ENCODE measurements at places on chromosomes 7 and 10. TPM values are rescaled to one million over a fixed set of nuclear protein-coding genes. Genes with fewer than 3 reads are reported as not detected.

Gene COBL
- total RNA-seq, result 7.6 TPM

Gene NUTM2E
- not detected for total RNA-seq

Gene TMEM130
- total RNA-seq, result not detected

Gene ASIC3
- 2.2 TPM for total RNA-seq

Gene SPDYE8
- not detected for total RNA-seq

Gene TFEC
- not detected for total RNA-seq

Gene CBLL1
- 13.1 TPM for total RNA-seq

Gene JAKMIP3
- total RNA-seq, result 0.08 TPM

Gene BTBD16
- total RNA-seq, result 4.7 TPM

Gene TBRG4
- total RNA-seq, result 255 TPM

Gene GUSB
- 84.3 TPM for total RNA-seq

Gene GPR26
- total RNA-seq, result not detected

Gene AKR1D1
- total RNA-seq, result not detected

DNA sequence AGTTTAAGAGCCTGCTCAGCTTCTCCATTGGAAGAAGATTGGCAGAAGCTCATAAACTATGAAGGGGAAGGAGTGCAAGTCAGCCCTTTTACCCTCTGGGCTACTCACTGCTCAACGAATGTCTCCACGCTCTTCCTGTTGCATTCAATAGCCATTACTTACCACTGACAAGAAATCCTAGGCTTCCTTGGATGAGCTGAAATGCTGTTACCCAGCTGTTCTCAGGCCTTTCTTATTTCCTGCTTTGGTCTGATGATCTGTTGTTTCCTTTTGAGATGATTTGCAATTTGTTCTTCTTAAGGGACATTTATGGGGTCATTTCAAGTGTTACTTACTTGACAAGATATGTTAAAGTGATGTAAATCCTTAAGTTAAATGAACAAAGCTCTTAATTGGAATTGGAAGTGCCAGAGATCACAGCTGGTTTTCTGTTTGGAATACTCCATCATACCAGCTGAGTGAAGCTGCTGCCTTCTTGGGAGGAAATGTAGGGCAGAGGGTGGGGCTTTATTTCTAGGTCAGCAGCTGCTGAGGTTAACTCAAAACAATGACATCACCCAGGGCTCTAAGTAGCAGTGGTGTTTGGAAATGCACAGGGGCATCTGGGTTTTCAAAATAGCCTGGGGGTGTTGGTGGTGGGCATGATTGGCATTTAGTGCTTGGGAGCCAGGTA lies 170.0 kb downstream of the PRKCQ start:
- DNase-seq, result no peak

- no peak for DNase-seq
Measured at GRCh38 chr7:99013266-99014112, 130.4 kb downstream of the SMURF1 start.

GRCh38 chr7:40716052-40716451 lies 581.2 kb downstream of the SUGCT start:
- no peak for DNase-seq

GRCh38 chr7:112898432-112899290 lies 108.5 kb upstream of the TMEM168 start:
- peak; percentile 92 for DNase-seq

- peak; percentile 55 for DNase-seq
Measured at GRCh38 chr7:142303650-142304049, 45.8 kb upstream of the PRSS58 start.

GRCh38 chr10:79022565-79023230 lies 46.1 kb upstream of the ZMIZ1 start:
- peak; percentile 39 for DNase-seq

DNA sequence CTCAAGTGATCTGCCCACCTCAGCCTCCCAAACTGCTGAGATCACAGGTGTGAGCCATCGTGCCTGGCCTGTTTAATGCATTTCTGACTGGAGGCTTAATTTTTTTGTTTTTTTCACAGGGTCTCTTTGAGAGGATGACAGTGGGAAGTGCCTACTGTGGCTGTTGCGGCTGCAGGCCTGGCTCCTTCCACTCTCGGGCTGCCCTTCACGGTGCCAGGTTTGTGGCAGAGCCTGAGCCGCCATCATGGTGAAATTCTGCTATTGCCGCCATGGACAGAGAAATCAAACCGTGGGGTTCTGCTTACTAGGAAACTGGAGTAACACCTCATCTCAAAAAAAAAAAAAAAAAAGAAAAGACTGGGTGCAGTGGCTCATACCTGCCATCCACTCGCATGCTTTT lies 142.7 kb downstream of the CAMK1D start:
- DNase-seq, result no peak

- peak; percentile 45 for DNase-seq
Measured at GRCh38 chr7:16880554-16880953, 1.2 kb downstream of the AGR3 start.

DNA sequence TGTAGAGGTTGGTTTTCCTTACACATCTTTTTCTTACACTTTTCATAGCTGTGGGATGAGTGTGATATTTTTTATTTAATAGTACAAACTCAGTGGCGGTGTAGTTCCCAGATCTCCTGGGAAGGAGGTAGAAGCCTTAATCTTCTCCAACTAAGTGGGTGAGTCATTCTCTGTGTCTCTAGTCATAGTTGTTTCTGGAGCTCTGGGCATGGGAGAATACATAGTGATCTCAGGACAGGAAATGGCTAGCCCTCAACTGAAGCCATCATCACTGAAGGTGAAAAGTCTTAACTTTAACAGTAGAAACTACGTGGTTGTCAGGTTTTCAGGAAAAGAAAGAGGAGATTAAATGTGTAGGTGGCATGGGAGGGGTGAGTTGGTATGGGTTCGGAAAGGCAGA lies 319.4 kb upstream of the FZD8 start:
- DNase-seq, result no peak

GRCh38 chr7:42627101-42627500 lies 284.8 kb downstream of the C7orf25 start:
- DNase-seq, result no peak

DNA sequence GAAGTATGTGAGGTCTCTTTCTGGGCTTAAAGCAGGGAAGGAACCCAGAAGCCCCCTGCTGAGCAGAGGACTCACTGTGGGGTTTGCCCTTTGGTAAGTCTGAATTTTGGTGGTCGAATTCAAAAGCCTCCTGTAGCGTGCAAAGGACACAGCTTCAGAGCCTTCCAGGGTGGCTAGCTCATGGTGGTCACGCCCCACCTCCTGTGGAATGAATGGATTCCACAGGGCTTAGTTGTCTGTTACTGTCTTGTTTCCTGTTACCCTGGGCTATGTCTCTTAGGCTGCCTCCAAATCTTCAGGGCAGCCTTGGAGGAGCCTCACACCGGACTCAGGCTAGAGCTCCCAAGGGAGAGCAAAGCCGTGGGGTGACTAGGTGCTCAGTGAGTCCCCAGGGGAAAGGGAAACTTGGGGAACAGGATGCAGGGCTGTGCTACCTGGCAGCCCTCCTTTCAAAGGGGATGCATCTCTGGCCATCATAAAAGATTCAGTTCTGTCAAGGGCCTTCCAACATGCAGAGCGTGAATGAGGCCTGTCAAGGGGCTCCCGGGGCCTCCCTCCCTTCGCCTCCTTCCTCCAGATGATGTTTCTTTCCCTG lies 211.7 kb downstream of the CCSER2 start:
- no peak for DNase-seq

DNA sequence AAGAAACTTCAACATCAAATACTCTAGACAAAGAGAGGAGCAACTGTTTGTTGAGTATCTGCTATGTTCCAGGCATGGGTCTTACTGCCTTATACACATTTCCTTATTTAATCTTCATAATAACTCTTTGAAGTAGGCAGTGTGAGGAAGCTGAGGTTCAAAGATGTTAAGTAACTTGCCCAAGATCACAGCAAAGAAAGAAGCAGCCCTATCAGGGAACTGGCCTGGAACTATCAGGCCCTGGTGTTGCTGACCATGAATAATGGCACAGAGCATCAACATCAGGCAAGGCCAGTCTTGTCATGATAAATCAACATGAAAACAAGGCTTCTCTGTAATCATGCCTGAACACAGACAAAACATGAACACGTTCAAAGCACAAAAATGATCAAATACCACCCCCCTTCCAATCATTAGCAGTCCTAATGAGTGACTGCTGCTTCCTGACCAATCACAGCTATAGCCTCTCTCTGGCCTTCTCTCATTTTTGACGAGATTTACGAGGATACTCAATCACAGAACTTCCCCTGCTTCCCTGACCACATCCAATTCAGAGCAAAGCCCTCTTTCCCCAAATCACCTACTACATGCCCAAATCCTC lies 2.3 kb downstream of the GSDME start:
- no peak for DNase-seq

- no peak for DNase-seq
Measured at GRCh38 chr10:5806745-5807144, 6.5 kb downstream of the GDI2 start.

GRCh38 chr10:6023661-6024333 lies 38.4 kb downstream of the IL2RA start:
- no peak for DNase-seq

GRCh38 chr10:10208196-10208595 lies 809.5 kb upstream of the CELF2 start:
- DNase-seq, result no peak

GRCh38 chr10:74165530-74165901 lies 14.5 kb downstream of the ADK start:
- no peak for DNase-seq

DNA sequence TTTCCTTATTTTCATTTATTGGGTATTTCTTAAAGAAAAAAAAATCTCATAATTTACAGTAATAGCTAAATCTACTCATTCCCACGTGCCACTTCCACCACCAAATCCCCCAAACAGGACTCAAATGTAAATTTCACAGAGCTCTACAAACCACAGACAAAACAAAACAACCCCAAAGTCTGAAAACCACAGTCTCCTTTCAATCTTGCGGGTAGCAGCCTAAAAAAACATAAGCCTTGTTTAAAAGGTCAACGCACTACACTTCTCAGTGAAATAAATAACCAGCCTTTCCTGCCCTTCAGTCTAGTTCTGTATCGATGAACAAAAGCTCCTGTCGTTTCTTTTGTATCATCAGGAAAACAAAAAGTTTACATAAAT lies 121.8 kb upstream of the AFAP1L2 start:
- DNase-seq, result no peak

Measured in HT-29 (cell line).